ENCODE measurements at places on chromosomes 11 and 22.
A peak's percentile ranks its signal among the peaks of the same experiment; 100 is the strongest.

DNA sequence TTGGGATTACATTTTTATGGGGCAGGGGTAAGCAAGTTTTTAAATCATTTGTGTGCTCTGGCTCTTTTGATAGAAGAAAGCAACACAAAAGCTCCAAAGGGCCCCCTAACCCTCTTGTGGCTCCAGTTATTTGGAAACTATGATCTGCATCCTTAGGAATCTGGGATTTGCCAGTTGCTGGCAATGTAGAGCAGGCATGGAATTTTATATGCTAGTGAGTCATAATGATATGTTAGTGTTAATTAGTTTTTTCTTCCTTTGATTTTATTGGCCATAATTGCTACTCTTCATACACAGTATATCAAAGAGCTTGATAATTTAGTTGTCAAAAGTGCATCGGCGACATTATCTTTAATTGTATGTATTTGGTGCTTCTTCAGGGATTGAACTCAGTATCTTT is 10.1 kb downstream of the RAG1 start:
- DNase-seq, result peak; percentile 52

DNA sequence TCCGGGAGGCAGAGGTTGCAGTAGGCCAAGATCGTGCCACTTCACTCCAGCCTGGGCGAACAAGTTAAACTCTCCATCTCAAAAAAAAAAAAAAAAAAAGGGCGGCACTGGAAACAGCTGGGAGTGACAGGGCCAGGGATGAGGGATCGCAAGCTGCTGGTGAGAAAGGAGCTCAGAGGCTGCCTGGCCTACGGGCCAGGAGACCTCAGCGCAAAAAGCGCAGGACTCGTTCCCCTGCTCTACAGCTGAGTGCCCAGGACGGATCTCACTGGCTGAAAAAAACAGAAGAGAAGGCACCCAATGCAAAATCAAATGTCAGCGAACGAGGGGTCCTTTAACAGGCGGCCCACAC is 650 bp upstream of the NUP50 start:
- DNase-seq, result peak; percentile 46

DNA sequence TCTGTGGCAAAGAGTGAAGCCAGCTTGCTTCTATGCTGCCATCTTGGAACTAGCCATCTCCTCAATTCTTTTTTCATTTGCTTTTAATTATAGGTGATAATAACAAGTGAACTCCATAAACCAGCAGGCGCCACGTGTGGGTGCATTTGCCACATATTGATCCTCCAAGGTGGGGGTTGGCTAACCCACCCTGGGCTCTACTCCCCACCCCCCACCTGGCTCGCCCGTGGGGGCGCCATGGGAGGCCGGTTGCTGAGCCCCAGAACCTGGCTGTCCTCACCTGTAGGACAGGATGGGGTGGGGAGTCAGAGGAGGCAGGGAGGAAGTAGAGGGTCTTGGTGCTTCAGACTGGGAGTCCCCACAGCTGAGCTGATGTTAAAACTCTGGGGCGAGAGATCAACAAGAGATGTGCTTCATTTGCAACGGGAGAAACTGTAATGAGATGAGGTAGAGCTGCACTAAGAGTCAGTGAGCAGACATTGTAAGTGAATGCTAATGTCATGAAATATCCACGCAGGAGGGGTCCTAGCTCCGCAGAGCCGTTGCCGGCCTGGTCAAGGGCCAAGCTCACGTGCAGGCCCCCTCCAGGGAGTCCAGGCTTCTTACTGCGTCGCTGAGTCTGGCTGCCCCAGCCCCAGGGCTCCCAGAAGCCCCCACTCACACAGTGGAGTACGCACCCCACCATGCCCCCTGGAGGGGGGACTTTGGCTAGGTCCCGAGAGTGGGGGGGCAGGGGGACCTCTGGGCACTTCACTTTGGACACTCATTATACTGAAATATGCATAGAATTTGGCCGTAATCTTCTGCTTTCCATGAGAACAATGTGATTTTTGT is 59.4 kb downstream of the BRD1 start:
- no peak for DNase-seq

DNA sequence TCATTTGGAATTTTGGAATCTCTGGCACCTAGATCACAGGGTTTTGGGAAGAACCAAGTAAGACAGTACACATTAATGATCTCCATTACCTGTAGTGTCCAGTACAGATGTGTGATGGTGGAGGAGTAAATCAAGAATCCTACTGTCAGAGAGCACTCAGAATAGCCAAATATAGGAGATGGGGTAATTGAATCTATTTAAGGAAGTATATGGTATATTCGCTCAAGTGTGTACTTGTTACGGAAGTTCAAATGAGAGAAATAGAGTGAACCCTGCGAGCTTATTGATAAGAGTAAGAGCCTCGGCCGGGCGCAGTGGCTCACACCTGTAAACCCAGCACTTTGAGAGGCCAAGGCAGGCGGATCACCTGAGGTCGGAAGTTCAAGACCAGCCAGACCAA is 2.2 kb downstream of the SPCS2 start:
- DNase-seq, result no peak

- no peak for DNase-seq
Observed at GRCh38 chr22:36493690-36494110, 12.3 kb upstream of the TXN2 start.

DNA sequence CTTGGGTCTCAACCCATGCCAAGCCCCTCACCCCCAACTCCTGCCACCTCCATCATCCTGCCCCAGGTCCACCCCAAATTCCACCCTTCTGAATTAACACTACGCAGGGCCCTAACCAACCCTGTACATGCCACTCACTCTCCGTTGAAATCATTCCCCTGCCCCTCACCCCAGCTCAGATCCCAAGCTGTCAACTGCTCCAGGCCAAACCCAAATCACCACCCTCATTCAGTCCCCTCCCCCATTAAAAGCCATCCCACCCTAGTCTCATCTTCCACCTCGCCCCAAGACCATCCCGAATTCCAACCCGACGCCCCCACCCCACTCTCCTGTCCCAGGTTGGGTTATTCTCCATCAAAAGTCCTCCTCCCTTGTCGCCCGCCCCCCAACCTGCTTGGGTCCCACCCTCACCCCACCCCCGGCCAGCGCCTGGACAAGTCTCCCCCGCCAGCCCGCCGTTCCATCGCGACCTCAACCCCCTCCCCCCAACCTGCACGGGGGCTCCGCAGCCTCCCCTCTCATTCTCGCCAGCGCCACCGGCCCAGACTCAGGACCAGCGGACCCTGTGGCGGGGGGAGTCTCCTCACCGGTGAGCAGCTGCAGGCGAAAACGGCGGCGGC is 466 bp downstream of the FAM168A start:
- DNase-seq, result no peak

- no peak for DNase-seq
Observed at GRCh38 chr11:82930734-82931133, 29.2 kb downstream of the DDIAS start.

GRCh38 chr11:123653827-123654565 is 428 bp downstream of the SCN3B start:
- DNase-seq, result peak; percentile 62

- no peak for DNase-seq
Observed at GRCh38 chr11:87150936-87151335, 113.2 kb downstream of the TMEM135 start.

GRCh38 chr22:26887456-26887855 is 230.1 kb downstream of the MIAT start:
- DNase-seq, result peak; percentile 81
